ENCODE measurements at places on chromosomes 13 and 19.
A peak's percentile ranks its signal among the peaks of the same experiment; 100 is the strongest.

- DNase-seq: no peak
Measured at GRCh38 chr19:1125601-1126467, 22.0 kb downstream of the GPX4 start.

DNA sequence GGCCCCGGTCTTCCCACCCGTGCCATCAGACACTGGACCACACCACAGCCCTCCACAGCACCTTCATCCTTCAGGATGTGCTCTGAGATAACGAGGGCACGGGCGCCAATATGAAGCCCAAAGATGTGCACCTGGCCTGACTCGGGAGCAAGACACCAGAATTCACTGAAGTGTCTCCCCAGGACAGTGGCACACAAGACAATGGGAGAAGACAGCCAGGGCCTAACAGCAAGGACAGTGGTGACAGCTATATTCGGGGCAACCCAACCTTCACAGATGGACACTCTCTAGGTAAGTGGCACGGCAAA is 7.2 kb downstream of the DDX39A start:
- no peak for DNase-seq

GRCh38 chr19:33241091-33241529 is 15.5 kb upstream of the SLC7A10 start:
- DNase-seq: no peak

GRCh38 chr13:25738342-25739196 is 313.2 kb downstream of the SHISA2 start:
- no peak for DNase-seq

DNA sequence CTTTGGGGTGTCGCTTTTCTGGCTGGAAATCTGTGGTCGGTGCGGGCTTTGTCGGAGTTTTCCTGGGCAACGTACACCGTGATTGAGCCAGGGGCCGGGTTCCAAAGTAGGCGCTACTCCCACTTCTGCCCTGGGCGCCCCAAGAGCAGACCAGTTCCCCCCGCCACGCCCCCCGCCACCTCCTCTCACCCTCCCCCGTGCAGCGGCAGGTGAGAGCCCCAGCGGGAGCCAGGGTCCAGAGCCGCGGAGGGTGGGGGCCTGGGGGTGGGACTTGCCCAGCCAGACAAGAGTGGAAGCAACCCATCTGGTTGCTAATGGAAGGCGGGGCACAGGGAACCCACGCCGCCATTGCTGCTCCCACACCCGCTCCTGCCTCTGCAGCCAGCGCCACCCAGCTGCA is 2195.9 kb downstream of the PCDH9 start:
- DNase-seq: no peak

- DNase-seq: peak; percentile 74
Measured at GRCh38 chr19:13093407-13094105, 9.1 kb downstream of the LYL1 start.

DNA sequence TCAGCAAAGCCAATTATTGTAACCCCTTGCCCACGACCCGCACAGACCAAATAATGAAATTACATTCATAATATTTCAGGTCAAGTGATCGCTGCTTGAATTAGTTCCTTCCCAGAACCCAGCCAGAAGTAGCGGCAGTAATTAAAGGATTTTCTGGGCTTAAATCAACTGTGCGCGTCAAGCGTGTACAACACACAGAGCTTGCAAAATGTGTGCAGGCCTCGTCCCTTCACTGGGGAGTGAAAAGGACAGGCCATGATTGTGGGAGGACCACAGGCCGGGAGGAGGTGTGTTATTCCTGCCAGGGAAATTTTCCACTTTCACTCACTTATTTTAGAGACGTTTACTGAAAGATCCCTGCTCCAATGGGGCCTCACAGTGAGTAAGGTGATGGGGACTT is 84.9 kb downstream of the CHST8 start:
- DNase-seq: no peak

DNA sequence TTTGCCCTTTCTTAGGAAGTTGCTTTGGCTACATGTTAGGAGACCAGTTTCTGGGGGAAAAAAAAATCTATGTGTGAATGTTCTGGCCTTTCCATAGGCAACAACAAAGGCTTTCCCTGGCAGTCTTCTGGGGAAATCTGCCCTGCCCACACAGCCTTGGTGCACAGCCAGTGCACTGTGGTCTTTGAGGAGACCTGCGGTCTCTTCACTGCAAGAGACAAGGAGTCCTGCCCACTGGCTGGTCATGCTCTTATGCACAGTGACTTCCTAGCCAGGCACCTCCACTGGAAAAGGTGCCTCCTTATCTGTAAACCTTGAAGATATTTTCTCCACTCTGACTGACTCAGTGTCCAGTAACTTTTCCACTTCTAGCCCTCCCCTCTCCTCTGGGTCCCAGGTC is 155.1 kb downstream of the SUCLA2 start:
- no peak for DNase-seq

GRCh38 chr13:112772539-112772909 is 82.7 kb downstream of the ATP11A start:
- DNase-seq: no peak

- no peak for DNase-seq
Measured at GRCh38 chr19:18636969-18637629, at the start of gene KLHL26. Gene KLHL26 (plus strand): TSS chr19:18637028. CDS start chr19:18637055, 27 bp downstream.

DNA sequence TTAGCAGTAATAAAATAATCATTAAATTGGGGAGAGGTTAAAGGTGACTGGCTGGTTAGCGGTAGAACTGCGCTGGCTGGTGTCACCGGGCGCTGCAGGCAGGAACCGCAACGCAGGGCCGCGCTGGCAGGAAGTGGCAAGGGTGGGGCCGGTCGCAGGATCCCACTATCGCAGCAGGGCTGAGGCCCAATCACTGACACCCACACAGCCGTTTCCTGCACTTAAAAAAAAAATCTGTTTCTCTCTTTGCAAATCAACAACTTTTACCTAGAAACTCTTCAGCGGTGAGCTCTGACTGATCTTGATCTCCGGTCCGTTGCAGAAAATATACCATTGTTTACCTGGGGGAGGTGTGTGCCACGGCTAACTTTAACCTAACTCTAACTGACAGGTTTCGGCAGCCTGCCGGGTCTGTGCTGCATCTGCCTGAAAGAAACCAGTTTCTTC is 46.9 kb downstream of the KLF2 start:
- DNase-seq: peak; percentile 87

DNA sequence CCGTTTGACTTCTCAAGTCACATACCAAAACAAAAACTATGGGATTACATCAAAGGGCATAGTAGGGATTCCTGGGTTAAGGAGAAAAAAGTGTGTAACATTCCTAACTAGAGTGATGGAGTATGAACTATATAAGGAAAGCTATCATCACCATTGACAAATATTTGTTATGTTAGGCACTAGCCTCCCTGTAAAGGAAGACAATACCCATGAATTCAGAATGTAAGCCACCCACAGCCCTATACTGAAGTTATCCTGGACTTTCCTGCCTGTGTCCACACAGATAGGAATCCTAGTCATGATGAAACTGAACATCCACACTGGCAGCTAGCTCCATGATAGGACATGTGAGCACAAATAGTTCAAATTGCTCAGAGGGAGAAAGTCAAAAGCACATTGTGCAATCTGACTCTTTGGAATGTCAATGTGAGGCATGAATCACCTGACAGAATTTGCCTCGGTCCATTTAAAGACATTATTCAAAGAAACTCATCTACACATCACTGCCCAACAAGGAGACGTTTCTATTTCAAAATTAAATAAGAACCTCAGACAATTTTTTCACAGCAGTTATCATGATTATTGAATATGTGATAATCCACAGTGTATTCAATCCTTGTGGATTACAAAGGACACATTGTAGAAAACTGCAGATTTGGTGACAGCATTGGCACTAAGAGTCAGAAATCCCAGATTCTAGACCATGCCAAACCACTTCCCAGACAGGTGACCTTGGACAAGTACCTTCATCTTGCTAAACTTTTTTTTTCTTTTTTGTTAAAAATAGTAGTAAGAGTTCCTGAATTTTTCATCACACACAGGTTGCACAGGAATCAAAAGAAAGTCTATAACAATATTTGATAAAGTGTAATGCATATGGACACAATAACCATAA is 529.3 kb downstream of the IRS2 start:
- DNase-seq: no peak

- no peak for DNase-seq
Measured at GRCh38 chr19:56687031-56687430, 15.5 kb upstream of the ZNF835 start.
